GOT3 (cell line): ENCODE measurements at places on chromosomes 3 and 15.

DNA sequence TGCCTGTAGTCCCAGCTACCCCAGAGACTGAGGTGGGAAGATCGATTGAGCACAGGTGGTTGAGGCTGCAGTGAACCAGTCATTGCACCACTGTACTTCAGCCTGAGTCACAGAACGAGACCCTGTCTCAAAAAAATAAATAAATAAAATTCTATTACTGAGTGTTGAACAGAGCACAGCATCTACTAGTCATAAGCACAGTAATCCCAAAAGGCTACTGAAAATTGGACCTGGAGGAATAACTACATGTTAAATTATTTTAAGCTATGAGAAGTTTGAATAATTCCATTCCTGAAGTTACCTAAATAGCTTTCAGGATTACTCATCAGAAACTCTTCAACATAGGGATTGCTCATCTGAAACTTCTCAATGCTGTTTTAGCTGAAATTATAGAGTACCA is 43.4 kb downstream of the ARMC8 start:
- no peak for DNase-seq

DNA sequence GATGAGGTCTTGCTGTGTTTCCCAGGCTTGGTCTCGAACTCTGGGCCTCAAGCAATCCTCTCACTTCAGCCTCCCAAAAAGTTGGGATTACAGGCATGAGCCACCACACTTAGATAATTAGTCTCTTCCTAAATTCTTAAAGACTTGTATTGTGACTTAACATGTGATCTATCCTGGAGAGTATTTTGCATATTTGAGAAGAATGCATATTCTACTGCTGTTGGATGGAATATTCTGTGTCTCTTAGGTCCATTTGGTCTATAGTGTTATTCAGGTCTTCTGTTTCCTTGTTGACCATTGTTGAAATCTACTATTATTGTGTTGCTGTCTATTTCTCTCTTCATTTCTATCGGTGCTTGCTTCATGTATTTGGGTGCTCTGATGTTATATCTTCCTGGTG is 60.1 kb upstream of the VILL start:
- no peak for DNase-seq

- no peak for DNase-seq
These were observed 9.1 kb downstream of the TASOR start for GRCh38 chr3:56673781-56674457.

GRCh38 chr15:65414841-65415621 is 7.7 kb downstream of the IGDCC4 start:
- DNase-seq: no peak

GRCh38 chr15:60017538-60018520 is 13.7 kb downstream of the FOXB1 start:
- DNase-seq: no peak

DNA sequence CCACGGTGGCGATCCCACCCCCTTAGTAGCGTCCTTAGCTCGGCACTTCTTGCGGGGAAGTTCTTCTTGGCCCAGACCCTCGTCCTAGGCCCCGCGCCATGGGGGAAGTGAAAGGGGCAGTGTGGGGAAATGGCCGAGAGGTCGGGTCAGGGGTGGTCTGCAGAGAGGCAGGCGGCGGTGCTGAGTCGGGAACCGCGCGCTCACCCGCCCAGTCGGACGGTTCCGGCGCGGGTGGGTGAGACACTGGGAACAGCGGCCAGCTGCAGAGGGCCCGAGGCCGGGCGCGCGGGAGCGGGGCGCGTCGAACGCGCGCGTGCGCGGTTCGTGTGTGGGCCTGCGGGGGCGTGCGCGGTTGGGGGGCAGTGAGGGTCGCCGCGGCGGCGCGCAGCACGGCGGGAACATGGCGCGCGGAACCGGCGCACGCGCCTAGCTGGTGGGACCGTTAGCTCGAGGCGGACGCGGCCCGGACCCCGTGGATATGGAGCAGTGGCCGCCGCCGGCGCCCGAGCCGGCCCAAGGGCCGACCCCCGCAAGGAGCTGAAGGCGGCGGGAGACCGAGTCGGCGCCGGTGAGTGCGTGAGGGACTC is 246.9 kb downstream of the GOLGA6L6 start:
- no peak for DNase-seq

- DNase-seq: no peak
These were observed 45.0 kb downstream of the SOX2 start for GRCh38 chr3:181756645-181757297.

DNA sequence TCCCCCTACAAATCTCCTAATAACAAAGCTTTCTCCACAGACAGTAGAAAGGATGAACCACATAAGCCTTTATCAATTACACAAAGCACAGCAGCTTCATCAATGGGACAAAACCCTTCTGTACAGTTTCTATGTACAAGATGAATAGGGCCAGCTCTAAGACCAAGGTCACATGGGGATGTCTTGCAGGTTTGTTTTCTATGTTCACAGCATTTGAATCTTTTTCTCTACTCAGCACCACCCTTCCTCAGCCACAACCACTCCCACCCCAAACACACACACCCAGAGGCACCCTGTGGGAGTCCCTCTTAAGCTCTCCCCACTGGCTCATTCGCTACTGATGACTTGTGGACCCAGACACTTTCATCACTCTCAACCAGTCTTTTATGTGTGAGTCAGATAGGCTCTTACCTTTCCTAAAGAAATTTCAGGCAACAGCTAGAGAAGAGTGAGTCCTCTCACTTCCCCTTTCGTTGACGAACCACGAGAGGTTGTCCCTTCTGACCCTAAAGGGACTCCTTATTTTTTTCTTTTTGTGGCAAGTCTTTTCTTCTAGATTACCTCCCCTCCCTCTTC is 57.9 kb downstream of the ARHGAP31 start:
- no peak for DNase-seq

- no peak for DNase-seq
These were observed 18.1 kb downstream of the SCG3 start for GRCh38 chr15:51699373-51699772.

- DNase-seq: no peak
These were observed 255.4 kb upstream of the ARPP21 start for GRCh38 chr3:35383719-35384555.

- no peak for DNase-seq
These were observed 39.8 kb downstream of the CCDC33 start for GRCh38 chr15:74275957-74276356.

DNA sequence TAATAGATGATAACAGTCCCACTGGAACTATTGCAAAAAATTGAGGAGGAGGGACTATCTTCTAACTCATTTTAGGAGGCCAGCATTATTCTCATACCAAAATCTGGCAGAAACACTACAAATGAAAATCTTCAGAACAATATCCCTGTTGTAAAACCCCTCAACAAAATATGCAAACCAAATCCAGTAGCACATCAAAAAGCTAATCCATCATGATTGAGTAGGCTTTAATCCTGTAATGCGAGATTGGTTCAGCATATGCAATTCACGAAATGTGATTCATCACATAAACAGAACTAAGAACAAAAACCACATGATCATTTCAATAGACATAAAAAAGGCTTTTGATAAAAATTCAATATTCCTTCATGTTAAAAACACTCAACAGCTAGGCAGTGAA is 23.9 kb upstream of the PLSCR2 start:
- DNase-seq: no peak

- no peak for DNase-seq
These were observed 146.1 kb downstream of the AQP9 start for GRCh38 chr15:58284293-58284692.

GRCh38 chr15:58260725-58261267 is 122.6 kb downstream of the AQP9 start:
- DNase-seq: no peak

GRCh38 chr15:82132096-82132495 is 86.3 kb upstream of the MEX3B start:
- no peak for DNase-seq

GRCh38 chr3:188486126-188486525 is 332.2 kb downstream of the LPP start:
- no peak for DNase-seq

DNA sequence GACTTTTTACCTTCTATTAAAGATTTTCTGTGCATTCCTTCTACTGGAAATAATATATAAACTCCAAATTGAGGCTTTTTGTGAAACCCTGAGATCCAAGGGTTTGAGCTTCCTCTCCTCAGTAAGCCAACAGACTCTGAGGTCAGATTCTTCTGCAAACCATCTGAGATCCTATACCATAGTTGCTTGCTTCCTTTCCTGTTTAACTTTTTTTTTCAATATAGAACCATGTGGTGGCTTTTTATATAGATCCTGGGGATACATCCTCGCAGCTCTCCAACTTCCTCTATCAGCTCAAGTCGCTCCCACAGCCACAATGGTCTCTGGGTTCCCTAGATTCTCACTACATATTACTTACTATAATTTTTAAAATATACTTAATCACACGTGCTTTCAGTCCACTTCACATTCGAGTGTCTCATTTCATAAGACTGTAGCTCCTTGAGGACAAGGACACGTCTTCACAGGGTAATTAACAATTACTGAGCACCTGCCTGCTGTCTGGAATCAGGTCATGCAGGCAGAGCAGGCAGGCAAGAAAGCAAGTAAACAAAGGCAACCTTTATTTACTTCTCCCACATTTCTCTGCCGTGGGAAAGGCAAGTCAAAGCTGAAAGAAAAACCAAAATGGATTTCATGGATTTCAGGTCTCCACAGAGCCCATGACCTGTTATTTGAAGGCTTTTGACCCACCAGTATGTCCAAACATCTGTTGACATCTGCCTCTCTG is 941.5 kb downstream of the FHIT start:
- DNase-seq: no peak

- DNase-seq: no peak
These were observed 48.9 kb upstream of the TCF12 start for GRCh38 chr15:56869573-56869972.

- no peak for DNase-seq
These were observed 303.9 kb upstream of the RASGRP1 start for GRCh38 chr15:38868326-38869114.

- no peak for DNase-seq
These were observed 18.8 kb downstream of the TIPARP start for GRCh38 chr3:156693166-156693565.

DNA sequence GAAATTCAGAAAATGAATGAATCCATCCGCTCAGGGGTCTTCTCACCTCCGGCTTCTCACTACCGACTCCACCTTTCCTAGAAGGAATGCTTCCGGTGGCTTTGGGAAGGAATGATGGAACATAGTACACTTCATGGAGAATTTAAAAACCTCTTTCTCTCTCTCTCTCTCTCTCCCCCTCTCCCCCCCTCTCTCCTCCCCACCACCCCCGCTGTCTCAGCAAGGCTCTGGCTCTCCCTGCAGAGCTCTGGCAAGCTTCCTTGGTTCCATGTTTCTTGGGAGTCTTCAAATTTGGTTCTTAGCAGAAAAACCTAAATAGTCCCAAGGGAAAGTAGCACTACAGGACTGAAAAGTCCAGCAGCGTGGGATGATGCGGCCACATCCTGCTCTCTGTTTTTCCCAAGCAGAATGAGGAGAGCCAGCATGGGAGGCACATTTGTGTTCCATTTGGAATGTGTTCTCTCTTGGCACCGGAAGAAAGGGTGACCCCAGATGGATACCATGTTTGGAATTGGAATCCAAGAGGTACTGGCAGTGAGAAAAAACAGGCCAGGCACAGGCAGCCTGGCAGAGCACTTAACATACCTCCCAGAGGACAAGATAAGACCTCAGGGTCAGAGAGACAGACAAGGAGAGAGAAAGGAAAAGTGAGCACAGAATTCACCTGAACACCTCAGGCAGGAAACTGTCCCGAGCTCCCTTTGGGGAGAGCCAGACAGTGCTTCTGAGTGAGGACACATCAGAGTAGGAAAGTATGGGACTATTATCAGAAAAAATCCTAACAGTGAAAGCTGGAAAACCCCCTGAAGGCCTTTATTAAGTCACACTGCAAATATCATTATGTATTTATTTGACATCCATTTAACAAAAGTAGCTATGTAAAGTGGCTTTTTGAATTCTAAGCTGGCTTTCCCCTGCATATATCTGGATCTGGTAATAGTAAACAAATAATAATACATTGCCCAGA is at the start of gene POPDC2:
TSS of gene POPDC2 (minus strand) at position 116 of the 967 bp plus-strand sequence. CDS start 166 bp downstream, outside the sequence.
- DNase-seq: no peak

GRCh38 chr3:149783576-149783975 is 8.8 kb downstream of the ANKUB1 start:
- no peak for DNase-seq

GRCh38 chr3:70352215-70352614 is 39.8 kb upstream of the MDFIC2 start:
- DNase-seq: no peak

DNA sequence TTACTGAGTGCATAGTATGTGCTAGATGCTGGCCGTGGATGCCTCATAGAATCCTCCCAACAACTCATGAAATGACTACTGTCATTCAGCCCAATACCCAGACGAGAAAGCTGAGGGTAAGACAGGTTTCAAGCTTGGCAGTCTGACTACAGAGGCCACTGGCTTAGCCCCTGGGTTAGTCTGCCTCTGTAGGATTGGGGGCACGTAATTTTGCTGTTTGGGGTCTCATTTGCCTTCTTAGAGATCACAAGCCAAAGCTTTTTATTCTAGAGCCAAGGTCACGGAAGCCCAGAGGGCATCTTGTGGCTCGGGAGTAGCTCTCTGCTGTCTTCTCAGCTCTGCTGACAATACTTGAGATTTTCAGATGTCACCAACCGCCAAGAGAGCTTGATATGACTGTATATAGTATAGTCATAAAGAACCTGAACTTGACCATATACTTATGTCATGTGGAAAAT is 1.0 kb upstream of the CCR5 start:
- no peak for DNase-seq

DNA sequence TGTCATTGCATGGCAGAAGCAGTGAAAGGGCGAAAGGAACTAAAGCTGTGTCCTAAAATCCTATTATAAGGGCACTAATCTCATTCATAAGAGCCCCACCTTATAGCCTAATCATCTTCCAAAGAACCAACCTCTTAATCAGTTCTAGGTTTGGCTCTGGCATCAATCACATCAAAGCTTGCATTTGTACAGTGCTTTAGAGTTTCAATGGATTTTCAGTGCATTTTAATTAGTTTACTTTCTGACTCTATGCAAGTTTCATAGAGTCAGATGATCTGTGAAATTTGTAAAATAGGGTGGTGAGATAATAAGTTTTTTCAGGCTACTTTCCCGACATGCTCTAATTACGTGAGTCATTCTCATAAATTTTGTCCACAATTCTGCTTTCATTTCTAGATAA is 341.1 kb downstream of the DIPK2A start:
- DNase-seq: no peak

GRCh38 chr3:106850437-106850836 is 526.8 kb upstream of the CCDC54 start:
- no peak for DNase-seq

DNA sequence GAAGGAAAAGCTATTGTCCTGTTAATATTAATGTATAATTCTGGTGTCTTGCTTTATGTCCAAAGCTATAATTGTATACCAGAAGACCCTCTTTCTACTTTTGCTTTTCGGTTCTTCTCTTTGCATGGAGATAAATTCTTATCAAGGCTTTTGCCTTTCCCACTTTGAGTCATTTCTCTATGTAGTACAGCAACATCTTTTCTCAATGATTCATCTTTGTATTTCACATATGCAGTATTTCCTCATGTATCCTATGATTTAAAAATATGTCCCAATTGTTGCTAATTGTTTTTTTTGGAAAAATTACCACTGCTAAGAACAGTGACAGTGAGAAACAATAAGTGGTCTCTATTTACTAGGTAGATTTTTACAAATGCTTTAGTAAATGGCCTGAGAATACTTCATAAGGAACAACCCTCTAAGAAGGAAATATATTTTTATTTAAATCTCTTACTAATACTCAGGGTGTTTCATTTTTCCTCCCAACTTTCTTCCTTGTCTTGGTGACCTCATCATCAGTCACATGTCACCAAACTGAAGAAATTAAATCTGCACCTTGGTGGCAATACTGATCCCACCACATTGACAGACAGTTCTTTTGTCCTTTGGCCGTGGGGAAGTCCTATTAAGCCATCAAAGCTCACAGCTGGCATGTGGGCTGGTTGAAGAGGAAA is 290.6 kb downstream of the SATB1 start:
- DNase-seq: no peak

- DNase-seq: no peak
These were observed 8.3 kb downstream of the HDGFL3 start for GRCh38 chr15:83199288-83199687.
